ENCODE measurements at places on chromosomes 4 and X.

- no peak for DNase-seq
These were observed 105.0 kb downstream of the RAB28 start for GRCh38 chr4:13378973-13379759.

- DNase-seq = no peak
These were observed 514.7 kb downstream of the PCDH7 start for GRCh38 chr4:31234901-31235300.

DNA sequence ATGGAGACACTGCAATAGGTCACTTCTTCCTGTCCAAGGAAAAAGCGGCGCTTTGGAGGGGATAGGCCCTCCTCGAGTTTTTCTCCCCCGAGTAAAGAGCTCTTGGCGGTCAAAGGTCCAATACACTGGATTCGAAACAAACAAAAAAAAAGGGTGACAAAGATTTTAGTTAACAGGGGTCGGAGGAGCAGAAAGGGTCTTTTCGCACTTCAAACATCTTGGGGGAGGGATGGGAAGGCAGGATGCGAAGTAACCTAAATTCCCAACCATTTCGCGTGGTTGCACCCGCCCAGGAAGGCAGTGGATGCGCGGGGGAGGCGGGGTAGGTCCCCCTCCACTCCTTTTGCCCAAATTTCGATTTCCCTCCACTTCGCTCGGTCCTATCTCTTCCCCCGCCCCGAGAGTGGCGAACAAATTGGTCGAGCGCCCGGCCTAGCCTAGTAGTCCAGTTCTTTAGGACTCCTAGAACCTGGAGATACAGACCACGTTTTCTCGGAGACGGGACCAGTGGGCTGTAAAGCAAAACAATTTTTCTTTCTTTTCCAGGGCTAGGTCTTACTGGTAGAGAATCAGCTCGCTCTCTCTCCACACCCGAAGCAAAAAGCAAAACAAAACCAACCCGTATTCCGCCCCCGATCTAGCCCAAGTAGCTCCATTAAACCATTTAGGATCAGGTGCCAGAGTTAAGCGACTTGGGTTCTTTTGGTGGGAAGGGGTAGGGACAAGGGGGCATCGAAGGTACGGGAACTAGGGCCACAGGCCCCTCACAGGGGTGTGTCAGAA lies 2.0 kb upstream of the STAG2 start:
- no peak for DNase-seq

DNA sequence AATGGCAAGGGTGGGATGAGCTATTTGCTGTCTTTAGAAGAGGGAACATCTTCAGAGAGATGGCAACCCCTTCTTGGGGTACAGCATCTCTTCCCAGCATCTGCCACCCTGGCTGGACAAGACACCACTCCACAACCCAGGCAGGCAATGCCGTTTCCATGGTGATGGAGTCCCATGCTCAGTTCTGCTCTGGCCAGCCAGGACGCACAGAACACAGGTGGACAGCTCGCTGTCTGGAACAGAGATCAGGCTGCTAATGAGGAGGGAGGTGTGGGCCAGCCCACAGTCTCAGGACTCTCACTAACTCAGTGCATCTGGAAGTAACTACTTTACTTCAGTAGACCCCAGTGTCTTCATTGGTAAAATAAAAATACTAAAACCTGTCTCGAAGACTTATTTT lies 321.0 kb upstream of the CPEB2 start:
- DNase-seq = no peak

GRCh38 chrX:56564164-56564885 lies 898 bp downstream of the UBQLN2 start:
- no peak for DNase-seq

DNA sequence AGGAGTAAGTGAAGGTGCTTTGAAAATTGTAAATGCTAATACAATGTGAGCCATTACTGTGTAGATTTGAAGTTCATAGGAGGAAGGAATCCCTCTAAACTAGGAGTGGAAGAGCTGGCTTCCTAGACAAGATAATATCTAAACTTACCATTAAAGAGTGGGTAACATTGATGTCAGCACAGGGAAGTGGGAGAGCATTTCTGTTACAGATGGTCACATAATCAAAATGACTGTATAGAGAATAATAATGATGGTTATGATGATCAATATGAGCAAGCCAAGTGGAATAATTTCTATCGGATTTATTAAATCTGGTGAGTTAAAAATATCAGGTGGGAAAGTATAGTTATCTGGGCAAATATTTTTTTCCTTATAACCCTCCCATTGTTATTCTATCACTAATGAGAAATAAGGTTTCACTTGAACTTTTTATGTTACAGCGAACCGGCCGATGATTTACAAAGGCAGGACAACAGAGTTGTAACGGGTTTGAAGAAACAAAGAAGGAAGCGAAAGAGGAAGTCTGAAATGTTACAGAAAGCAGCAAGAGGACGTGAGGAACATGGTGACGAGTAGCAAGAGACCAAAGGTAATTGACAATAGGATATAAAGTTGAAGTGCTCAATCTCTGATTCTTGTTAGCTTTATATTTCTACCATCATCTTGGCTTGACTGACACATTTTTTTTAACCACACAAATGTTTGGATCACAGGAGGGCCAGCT lies 43.5 kb downstream of the FMR1NB start:
- no peak for DNase-seq

DNA sequence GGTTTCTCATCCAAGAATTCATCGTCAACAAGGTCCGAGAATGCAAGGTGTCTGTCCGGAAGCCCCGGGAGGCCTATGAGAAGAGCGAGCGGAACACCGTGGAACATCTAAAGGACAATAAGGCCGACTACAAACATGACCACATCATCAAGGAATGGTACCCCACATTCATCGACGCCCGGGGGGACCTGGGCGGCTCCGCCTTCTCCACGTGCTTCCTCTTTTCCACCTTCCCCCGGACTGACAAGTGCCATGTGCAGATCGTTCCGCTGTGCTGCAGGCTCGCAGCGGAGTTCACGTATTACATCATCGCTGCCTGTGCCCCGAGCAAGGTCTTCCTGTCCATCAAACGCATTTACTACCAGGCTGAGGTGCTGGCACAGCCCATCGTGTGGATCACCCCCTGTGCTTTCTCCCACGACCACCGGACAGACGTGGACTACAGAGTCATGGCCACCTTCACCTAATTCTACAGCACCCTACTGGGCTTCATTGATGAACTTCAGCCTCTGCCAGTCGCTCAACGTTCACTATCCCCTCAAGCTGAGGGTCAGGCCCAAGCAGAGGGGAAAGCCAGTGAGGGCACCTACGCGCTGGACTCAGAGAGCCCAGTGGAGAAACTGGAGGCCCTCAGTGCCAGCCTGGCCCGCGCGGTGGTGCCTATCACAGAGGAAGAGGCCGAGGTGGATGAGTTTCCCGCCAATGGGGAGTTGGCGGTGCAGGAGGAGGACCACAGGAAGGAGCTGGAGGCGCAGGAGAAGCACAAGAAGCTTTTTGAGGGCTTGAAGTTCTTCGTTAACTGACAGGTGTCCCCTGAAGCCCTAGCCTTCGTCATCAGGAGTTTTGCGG lies 125.9 kb upstream of the PABPC4L start:
- DNase-seq = no peak

Measured in fibroblast of skin of left quadriceps (primary cell).